ENCODE measurements at places on chromosomes 1 and 21. TPM values are rescaled to one million over a fixed set of nuclear protein-coding genes. Genes with fewer than 3 reads are reported as not detected.

SPRR2A gene
- total RNA-seq = not detected

DNM3 gene
- not detected for total RNA-seq

NDC1 gene
- total RNA-seq = 29.6 TPM

PTGER3 gene
- total RNA-seq = not detected

SPRR1A gene
- total RNA-seq = not detected

DNA sequence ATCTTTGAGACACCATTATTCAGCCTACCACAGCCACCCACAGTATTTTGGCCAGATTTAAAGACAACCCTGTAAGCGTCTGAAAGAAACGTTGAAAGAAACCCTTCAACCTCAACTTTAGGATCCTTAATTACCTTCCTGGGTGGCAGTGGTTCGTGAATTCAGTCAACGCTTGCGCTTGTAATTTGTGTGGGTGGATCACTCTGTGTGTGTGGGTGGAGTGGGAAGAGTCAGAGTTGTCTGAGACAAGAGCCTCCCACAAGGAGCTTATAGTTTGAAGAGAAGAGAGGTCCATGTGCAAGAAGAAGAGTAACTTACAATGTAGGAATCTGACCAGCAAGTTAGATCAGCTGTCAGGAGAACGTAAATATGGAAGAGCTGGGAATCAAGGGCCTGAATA lies 8.4 kb downstream of the COQ8A start:
- H3K27ac ChIP-seq = no peak overlapping the region
- no peak overlapping the region for H3K4me3 ChIP-seq
- DNase-seq = no peak
- H3K4me1 ChIP-seq = peaks cover 28% of the 10 kb centered on the region

GRCh38 chr1:31497601-31498000 lies 78.7 kb upstream of the TINAGL1 start:
- H3K36me3 ChIP-seq = no peaks in the 10 kb centered on the region
- no peak for DNase-seq
- no peak overlapping the region for H3K4me3 ChIP-seq

DNA sequence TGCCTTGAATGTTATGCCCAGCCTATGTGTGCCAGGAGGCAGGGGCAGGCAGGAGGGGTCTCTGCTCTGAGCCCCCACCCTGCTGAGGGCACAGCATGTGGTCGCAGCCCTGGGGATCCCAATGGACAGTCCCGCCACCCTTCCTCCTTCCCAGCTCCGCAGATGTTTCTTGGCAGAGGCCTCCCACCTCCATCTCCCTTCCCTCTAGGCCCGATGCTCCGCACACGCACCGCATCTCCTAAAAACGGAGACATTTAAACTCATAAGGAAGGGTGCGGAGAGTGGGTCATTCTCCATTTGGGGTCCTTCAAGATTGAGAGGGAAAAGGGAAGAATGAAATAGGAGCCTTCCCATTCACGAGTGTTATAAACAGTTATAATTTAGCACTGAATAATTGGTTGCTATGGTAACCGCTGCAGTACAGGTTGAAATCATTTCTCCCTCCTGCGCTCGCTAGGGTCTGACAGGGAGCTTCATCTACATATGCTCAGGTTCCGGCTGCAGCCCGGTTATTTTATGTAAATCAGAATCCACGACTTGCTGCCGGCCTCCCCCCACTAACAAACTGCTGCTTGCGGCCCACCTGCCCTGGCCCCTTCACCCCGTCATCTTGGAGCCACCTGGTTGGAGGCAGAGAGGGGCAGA lies 16.0 kb downstream of the CHD5 start:
- H3K27me3 ChIP-seq = no peaks in the 10 kb centered on the region
- H3K27ac ChIP-seq = no peak overlapping the region
- H3K36me3 ChIP-seq = no peaks in the 10 kb centered on the region
- DNase-seq = no peak
- H3K4me3 ChIP-seq = no peak overlapping the region

DNA sequence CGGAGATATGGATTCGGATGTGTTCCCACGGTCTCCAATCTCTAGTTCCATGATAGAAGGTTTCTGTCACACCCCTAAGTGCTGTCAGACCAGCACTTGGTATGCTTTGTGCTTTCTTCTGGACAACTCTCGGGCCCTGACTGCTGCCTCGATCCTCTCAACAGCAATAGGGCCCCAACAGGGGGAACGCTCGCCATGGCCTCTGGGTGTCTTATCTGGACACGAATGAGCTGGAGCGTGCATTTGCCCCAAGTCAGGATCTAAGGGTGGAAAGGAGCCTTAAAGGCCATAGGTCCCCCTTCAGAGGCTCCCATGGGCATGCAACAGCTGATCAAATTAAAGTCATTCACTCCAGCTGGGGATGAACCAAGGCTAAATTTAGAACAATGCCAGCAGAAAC lies 76.8 kb downstream of the TCP10L start:
- H3K27me3 ChIP-seq = no peaks in the 10 kb centered on the region
- no peak overlapping the region for H3K27ac ChIP-seq
- no peaks in the 10 kb centered on the region for H3K4me1 ChIP-seq
